Stimulated activated naive CD4-positive, alpha-beta T cell treated with Interleukin-2 at 50 U/mL for 16 hours (primary cell): ENCODE measurements at places on chromosomes 11 and 22.

- DNase-seq = no peak
These were observed at the start of gene EMID1 for GRCh38 chr22:29205594-29206371. Gene EMID1, plus strand, starts transcription at chr22:29205896. Its CDS starts 143 bp downstream, at chr22:29206039.

DNA sequence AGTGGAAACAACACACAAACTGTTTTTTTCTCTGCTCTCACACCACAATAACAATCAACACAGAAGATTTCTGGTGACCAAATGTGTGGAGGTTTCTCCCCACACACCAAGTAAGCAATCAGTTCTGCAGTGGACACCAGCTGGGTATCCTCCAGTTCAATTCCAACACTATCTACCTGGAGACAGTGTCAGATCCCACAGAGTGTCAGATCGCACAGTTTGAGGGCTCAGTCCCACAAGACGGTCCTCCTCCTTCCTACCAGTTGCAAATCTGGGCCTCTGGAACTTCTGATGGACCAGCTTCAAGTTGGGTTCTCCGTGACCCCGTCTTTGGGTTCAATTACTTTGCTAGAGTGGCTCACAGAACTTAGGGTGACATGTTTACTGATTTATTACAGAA is 9.0 kb downstream of the SWAP70 start:
- no peak for DNase-seq

DNA sequence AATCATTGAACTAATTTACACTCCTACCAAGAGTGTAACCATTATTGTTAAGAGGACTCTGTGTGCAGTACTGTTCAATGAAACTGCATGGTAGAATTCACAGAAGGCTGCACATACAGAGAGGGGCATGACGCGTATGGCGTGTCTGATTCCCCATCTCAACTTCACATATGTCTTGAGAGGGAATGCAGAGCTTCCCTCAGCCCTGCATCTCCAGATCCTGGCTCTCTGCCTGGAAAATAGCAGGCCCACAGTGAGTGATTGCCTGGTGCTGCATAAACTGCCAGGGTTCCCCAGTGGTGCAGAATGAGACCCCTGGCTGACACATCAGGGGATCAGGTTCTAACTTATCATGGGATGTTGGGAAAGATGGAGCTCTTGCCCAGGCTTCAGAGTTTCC is 260.2 kb upstream of the ISX start:
- no peak for DNase-seq

- no peak for DNase-seq
These were observed 184.2 kb downstream of the MN1 start for GRCh38 chr22:27617214-27617881.

DNA sequence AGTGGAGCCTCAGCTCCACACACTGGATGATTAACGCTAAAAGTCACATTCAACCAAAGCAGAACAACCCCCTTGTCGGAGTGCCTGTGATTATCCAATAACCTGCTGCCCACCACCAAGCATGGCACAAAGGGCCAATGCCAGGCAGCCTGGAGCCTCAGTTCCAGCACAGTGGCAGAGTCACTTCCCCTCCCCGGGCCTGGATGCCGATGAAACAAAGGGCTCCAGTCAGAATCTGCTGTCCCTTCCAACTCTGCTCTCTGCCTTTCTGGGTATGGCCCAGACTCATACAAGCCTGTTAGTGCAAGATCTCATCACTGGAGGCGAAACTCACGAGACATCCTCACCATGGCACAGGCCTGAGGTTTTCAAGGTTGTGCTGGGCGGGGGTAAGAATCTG is 52.1 kb downstream of the CLTCL1 start:
- no peak for DNase-seq

- DNase-seq = no peak
These were observed 54.8 kb downstream of the LDLRAD3 start for GRCh38 chr11:35998634-35999033.

DNA sequence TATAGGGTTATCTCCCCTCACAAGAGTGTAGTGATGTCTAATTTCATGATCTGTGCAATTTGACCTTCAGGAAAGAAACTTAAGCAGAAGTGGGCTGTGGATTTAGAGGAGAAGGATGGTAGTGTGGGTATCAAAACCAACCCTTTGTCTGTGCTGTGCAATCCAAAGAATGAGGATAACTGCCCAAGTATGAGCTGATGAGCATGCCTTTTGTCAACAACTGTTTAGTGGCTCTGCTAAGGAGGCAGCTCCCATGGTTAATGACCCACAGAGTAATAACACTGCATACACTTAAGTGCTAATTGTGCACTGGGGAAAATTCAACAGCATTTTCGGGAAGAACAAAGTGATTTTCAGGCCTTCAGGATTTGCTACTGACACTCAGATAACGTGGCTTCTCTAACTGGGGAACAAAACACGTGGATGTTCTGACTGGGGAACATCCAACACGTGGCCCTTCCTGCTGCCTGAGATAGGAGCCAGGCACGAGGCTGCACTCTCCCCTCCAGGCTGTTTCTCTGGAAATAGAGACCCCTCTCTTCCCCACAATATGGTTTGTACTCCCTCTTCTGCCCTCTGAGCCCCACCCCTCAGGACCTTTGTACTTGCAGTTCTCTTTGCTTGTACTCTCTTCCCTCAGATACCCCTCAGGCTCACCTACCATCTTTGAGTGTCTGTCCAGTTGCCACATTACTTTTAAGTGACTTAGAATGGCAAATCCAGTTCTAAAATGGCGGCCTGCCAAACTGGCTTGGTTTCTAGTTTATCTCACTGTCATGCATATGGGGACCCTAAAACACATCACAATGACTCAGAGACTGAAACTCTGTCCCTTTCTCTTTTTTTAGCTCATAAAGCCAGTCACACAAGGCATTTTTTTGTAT is 234.9 kb upstream of the POU2AF2 start:
- DNase-seq = no peak

DNA sequence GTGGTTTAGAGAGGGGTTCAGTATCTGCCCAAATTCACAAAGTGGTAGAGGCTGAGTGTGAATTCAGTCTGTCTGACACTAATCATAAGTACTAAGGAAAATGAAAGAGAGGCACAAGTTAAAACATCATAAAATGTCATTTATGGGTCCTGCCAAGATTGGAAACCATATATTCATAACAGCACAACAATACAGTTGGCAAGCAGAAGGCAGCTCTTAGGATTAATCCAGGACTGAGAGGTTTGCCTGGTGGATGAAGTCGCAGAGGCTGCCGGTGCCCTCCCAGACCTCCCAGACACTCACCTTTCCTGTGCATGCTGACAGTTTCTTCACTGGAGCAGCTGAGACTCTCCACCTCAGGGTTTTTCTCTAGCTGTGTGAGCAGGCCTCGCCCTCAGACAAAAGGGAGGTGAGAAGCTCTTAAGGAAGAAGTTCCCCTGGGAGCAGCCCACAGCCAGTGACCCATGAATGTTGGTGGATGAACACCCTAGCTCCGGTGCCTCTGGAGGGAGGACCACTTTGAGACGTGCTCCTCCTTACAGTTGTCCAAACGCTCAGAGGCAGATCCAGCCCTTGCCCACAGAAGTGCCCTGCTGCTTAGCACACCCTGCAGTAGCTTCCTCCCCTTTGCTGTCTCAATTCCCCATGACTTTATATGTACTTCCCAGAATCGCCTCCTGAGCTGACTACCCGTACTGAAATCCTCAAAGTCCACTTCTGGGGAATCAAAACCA is 43.7 kb downstream of the MAML2 start:
- no peak for DNase-seq

- DNase-seq = no peak
These were observed 643.9 kb downstream of the TBC1D22A start for GRCh38 chr22:47406180-47406834.

DNA sequence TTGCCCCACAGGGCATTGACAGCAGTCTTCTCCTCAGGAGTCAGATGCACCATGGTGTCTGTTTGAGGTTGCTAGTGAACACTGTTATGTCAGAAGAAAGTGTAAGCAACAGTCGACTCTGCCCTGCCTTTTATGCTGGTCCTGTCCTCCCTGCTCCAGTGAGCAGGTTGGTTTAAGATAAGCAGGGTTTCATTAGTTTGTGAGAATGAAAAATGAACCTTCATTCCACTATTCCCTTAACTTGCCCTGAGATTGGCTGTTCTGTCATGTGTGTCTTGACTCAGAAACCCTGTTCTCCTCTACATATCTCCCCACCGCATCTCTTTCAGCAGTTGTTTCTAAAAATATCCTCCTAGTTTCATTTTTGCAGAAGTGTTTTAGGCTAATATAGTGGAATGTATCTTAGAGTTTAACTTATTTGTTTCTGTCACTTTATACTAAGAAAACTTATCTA is at the start of gene HBD:
TSS of gene HBD (minus strand) at position 103 of the 454 bp plus-strand sequence. CDS start at position 53, 50 bp downstream.
- DNase-seq = no peak
